HuH-7 (cell line): ENCODE measurements at places on chromosomes 11 and 22.

DNA sequence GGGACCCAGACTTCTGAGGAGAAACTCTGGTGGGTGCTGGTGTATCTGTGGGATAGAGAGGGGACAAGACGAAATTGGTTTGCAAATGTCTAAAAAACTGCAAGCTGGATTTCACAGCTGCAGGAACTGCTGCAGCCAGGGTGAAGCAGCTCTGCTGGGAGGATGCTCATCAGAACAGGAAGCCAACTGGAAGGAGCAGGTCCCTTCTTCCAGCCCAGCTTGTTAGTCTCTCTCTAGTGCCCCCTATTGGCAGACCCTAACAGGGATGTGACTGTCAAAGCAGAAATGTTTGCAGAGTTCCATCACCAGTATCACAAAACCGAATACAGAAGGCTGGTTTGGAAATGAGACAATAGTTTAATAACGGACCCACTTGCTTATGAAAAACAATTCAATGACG, 74.8 kb upstream of the SLC22A12 start:
- no peak for DNase-seq

GRCh38 chr22:28935713-28936112, 52.3 kb downstream of the ZNRF3 start:
- no peak for DNase-seq

- DNase-seq, result no peak
Measured at GRCh38 chr11:74316772-74317505, 5.5 kb upstream of the P4HA3 start.

GRCh38 chr11:70582886-70583641, 184.7 kb downstream of the CTTN start:
- DNase-seq, result no peak

DNA sequence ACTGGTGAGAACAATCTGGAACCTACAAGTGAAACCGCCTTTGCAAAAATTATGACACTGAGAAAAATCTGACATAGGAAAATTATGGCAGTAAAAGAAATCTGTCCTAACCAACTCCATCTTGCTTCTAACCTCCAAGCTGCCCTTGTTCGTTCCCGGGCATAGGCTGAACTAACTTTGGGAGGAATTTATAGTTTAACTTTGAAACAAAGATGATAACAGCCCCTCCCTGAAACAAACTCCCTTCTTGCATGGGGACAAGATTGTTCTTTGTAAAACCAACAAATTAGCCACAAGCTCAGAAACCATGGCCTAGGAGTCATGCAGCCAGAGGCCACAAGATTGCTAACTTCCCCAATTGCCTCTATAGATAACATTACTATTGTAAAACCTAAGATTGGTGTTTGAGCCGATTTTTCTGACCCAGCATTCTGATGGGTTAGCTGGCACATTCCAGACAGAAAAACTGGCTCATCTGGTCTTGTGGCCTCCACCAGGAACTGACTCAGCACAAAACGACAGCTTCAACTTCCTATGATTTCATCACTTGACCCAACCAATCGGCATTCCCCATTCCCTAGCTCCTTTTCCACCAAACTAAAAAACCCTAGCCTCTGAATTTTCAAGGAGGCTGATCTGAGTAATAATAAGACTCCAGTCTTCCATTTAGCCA, 3.6 kb upstream of the CCDC81 start:
- DNase-seq, result no peak

GRCh38 chr22:23072077-23072910, 2.0 kb downstream of the GNAZ start:
- DNase-seq, result no peak

DNA sequence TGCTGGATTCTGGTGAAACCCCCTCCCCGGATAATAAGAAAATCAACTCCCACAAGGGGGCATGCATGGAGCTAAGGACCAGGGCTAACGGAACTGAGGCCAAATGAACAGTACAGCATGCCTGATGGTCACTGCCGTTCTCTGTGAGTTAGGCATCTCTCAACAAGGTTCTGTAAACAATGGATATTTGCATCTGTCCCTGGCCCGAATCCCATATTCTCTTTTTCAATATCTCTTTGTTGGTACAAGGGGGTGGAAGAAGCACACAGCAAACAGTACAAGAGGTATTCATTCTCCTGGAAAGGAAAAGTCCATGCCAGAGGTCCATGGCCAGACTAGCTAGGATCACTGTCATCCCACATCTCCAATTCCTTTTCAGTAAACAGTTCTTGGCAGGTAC, 32.2 kb upstream of the APOA1 start:
- no peak for DNase-seq

DNA sequence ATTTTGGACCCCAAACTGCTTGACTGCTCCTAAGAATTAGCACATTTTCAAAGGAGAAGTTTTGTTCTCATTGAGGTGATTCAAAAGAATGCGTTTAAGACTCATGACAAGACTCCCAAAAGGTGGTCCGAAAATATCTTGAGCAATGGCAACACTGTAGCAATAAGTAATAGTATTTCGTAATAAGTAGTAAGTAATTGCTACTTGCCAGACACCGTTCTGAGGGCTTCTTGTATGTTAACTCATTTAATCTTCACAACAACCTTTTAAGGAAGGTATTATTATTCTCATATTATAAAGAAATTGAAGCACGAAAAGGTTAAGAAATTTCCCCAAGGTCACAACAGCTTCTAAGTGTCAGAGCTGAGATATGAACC, 184.0 kb upstream of the SORL1-AS1 start:
- no peak for DNase-seq

DNA sequence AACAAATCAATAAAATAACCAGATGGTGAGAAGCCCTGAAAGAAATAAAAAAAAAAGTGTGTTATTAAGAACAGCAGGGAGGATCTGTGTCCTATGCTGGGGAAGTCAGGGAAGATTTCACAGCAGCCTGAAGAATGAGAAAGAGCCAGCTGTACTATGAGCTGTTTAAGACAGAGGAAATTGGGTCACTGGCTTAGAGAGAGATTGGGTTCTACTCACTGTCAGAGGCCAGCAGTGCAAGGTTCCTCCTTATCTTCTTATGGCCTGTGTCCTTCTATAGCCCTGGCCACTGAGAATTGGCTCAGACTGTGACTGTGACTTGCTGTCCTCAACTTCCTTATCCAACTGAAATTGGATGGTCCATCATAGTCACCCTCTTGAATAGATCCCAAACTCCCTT, 54.8 kb upstream of the FDX1 start:
- DNase-seq, result no peak
